ENCODE measurements at places on chromosomes 6 and 20.

DNA sequence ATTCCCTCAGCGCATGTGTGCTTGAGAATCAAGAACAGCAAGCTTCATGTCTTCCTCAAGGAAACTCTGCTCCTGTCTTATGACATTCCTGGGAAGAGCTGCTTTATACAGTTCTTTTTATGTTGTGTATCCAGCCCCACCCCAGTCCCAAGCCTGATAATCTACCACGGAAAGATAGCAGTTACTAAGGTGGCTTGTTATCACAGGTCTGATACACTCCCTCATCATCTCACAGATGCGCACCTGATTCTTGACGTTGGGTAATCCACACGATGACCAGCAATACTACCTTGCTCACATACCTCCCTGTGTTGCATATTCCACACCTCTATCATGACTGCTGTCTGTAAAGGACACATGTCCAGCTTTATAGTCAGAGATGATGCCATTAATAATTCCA is 3.2 kb downstream of the NHLRC1 start:
- DNase-seq = no peak

GRCh38 chr20:22619806-22620205 is 35.4 kb upstream of the FOXA2 start:
- DNase-seq = no peak

- no peak for DNase-seq
Measured at GRCh38 chr6:116714296-116714695, 33.3 kb downstream of the KPNA5 start.

- no peak for DNase-seq
Measured at GRCh38 chr6:139485185-139485584, 110.7 kb upstream of the CITED2 start.

DNA sequence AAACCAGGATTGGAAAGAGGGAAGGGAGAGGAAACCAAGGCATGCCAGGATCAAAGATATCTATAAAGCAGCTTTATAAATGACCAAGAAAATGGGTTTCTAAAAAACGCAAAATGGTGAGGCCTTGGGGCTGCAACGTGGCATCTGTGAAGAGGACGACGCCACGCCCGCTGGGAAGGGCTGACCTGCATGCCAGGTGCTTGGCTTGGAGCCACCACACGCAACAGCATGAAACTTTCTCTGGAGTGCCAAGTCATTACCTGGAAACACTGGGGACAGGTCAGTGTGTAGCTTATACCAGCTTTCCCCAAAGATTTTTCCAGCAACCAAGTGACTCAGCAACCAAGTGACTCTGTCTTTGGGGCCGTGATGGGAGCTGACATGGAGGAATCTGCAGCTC is 82.5 kb downstream of the POPDC3 start:
- DNase-seq = no peak

DNA sequence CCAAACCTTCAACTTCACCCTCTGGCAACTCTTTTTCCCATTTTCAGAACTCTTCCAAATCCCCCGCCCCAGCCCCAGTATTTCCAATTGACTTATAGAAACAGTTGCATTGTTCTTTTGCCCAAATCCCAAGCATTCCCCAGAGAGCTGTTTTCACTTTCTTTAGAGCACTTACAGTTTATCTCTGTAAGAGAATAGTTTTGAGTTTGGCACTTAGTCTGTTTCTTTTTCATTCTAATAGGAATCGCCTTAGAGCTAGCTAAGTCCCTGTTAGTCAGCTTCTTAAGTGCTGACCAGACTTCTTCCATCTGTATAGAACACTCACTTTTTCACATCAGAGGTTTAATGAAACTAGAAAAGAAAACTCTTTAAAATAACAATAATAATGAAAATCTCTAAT is 374.2 kb upstream of the FLRT3 start:
- no peak for DNase-seq

All from stimulated activated CD4-positive, alpha-beta T cell treated with anti-CD3 and anti-CD28 coated beads, Interleukin-15, amount 100 ng/mL, for 1 hour (primary cell).